Effector memory CD4-positive, alpha-beta T cell (primary cell): ENCODE measurements at places on chromosomes 4 and X.

- no peak for DNase-seq
Measured at GRCh38 chrX:16838202-16839066, 31.7 kb downstream of the RBBP7 start.

DNA sequence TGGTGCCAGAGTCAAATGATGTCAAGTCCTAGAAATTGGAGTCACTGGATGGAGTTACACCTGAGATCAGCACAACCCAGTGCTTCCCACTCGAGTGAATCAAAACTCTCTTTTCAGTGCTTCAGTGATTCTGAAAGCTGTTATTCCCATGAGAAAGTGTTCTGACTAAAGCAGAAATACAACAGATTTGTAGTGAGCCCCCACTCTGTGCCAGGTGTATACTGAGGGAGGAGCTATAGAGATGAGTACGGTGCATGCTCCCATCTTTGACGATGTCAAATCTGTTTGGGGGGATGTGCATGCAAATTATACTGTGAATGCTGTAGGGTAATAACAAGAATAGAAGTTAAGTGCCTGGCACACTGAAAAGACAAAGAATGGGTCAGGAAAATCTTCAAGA, 330.2 kb downstream of the HS3ST1 start:
- DNase-seq: no peak

DNA sequence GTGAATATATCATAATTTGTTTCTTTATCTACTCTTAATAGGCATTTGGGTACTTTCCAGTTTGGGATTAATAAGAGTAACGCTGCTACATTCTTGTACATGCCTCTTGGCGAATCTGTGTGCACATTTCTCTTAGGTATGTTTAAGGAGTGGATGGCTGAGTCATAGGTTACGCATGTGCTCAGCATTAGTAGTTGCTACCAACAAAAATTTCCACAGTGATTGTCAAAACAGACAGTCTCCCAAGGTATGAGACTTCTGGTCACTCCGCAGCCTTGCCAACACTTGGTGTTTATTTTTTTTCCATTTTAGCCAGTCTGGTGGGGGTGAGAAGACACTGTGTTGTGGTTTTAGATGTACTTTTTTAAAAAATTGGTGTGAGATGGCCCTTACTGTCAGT, 44.6 kb downstream of the FGFBP1 start:
- no peak for DNase-seq

DNA sequence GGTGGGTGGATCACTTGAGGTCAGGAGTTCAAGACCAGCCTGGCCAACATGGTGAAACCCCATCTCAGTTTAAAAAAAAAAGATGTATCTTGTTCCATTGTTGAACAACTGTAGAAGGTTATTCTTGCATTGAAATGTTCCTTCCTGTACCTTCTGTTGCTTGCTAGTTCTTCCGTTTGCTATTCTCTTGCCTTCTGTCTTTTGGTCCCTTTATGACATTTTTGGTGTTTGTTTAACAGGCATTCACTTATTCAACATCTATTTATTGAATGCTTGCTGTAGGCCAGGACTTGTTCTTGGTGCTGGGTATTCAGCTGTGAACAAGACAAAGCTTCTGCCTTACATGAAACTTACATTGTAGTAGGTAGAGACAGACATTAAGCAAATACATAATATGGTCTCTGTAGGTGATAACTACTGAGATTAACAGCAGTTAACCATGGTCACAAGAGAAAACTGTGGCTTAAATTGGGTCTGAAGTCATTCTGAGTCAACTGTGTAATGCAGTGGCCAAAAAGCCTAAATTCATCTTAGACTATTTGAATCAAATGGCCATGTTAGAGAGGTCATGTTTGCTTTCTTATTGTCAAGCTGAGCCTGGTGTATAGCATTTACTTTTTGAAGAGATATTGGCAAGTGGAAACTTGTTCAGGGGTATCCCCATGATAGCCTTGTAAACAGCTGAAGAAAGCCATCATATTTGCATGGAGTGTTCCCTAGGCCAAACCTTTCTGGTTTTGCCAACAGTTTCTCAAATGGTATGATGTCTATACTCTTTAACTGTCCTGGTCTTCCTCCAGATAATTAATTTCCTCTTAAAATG, 35.6 kb downstream of the GAB1 start:
- DNase-seq: no peak

DNA sequence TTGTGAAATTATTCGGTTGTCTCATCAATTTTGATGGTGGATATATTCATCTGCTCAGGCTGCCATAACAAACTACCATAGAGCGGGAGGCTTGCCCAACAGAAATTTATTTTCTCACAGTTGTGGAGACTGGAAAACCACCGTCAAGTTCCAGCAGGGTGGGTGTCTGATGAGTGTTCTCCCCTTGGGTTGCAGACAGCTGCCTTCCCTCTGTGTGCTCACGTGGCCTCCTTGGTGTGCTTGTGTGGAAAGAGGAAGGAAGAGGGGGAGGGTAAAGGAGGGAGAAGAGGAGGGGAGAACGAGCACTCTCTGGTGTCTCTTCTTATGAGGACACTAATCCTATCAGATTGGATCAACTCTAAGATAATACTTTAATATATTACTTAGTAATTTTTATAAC, 123.8 kb upstream of the TEX13D start:
- DNase-seq: no peak

DNA sequence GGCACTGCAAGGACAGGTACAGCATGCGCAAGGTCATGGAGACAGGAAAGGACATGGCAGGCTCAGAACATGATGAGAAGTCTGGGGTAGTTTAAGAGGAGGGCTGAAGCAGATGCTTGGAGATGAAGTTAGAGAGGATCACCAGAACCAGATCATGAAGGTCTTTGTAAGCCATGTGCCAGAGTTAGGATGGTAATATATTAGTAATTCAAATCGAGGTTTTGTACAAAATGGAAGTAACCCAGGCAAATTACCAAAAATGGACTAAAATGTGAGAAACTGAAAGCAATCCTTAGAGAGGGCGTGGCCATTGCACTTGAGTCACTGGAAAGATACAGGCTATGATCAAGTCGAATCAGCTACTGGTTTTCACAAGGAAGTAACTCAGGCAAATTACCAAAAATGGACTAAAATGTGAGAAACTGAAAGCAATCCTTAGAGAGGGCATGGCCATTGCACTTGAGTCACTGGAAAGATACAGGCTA, 13.5 kb downstream of the RXFP1 start:
- no peak for DNase-seq

GRCh38 chr4:95295157-95295556, 253.6 kb downstream of the UNC5C start:
- DNase-seq: no peak

- DNase-seq: no peak
Measured at GRCh38 chr4:102392033-102392744, 46.9 kb upstream of the SLC39A8 start.

DNA sequence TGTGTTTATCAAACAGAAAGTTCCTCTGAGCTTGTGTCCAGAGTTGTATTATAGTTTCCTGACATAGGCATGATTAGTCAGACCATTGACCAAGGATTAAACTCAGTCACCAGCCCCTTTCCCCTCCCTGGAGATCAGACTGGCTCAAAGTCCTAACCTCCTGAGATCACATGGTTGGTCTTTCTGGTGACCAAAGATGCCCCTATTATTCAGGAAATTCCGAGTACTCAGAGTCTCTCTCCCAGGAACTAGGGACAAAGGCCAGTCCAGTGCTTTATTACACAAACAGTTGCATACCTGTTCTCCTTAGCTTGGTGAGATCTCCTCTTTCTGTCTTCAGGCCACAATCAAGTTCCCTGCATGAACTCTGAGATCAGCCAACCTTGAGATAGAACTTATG, 14.5 kb upstream of the ENPP6 start:
- DNase-seq: no peak

DNA sequence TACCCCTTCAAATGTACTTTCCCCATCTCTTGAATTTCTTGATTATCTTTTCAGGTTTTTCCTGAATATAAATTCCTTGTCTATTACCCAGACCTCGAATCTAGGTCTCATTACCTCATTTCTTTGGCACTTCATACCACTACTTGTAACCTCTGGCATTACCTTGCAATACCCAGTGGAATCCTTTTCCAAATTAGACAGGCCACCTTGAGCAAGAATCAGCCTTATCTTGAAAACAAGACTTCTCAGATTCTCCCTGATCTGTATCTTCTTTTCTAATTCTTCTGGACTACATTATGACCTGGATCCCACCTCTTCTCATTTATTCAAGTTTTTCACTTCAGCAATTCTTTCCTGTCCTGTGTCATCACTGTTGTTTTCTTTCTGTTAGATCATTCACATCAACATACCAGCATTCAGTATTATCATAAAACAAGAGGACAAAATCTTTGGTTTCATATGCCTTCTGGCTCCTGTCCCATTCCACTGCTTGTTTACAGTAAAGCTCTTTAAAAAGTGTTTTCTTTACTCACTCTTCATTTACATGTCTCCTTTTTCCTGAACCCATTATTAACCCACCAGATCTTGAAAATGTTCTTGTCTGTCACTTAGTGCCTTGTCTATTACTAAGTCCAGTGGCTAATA, 275.6 kb upstream of the HS3ST1 start:
- DNase-seq: no peak

GRCh38 chr4:141905751-141906150, 269.4 kb downstream of the IL15 start:
- DNase-seq: no peak

GRCh38 chr4:81522711-81523110, 51.0 kb upstream of the RASGEF1B start:
- DNase-seq: no peak

DNA sequence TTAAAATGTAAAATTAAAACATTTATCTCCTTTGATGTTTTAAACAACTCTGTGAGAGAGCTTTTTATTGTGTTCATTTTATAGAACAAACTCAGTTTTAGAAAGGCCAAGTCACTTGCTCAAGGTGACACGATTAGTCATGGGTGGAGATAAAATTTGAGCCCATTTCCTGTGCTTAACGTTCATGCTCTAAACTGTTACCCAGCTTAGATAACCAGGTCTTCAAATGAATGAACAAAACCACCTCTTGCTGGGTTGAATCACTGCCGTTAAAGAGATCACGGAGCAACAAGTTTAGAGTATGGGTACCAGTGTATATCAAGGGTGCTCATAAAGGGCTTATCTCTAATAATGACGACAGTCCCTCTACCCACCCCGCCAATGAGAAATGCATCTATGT, 10.2 kb upstream of the CASK start:
- DNase-seq: no peak

DNA sequence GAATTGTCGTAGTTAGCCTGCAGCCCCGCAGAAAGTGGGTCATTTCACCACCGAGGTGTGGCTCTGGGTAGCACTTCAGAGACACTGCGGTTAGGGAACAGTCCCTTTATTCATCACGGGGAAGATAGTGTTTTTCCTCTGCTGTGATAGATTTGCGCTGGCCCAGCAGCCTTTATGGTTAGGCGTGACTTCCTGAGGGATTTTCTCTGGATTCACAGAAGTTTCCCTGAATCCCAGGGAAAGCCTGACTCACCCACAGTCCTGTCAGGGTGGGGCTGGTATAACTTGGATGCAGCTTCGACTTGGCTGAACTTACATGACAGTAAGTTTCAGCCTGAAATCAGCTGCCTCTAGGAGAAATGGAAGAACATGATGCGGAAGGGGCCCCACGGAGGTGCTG, 196.3 kb upstream of the HHIP start:
- no peak for DNase-seq

GRCh38 chr4:64272432-64272831, 136.8 kb downstream of the TECRL start:
- DNase-seq: no peak

DNA sequence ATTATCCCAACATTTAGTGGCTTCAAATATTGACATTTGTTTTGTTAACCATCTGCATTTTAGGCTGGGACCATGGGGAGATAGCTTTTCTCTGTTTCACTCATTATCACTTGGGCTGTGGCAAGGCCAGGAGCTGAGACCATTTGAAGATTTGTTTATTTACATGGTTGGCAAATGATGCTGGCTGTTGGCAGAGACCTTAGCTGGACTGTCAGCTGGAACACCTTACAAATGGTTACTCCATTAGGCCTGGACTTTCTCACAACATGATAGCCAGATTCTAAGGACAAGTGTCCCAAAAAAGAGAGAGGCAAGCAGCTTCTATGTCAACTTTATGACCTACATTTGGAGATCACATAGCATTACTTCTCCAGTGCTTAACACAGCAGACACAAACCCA, 130.4 kb downstream of the INPP4B start:
- DNase-seq: no peak

GRCh38 chr4:63831590-63832155, 577.6 kb downstream of the TECRL start:
- DNase-seq: no peak

DNA sequence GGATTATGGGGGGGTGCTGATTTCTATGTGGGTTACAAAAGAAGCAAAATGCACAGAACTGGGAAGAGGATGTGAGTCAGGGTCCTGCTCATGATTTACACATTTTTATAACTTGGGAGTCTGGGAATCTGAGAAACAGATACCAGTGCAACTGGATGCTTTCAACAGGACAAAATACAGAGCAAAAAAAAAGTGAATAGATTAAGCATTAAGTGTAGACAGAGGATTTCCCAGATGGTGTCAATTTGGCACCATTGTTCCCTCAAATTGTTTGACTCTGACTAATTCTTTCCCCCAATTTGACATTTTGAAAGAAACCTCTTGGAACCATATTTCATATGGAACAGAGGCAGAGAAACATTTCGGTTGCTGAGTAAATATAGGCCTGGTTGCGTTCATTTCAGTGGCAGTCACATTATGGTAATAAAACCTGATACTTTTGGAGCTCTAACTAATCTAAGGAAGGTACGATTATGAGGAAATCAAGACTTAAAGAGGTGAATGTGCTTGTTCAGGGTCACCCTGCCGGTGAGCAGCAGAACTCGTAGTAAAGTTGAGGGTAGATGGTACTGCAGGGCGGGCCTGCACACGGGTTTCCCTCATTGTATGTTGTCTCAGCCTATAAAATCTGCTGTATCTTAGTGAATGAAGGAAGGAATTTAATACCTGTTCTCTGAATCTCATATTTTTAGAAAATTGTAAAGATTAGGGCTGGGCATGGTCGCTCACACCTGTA, 18.7 kb upstream of the CDKL5 start:
- DNase-seq: no peak

- no peak for DNase-seq
Measured at GRCh38 chr4:24630937-24631336, 46.6 kb upstream of the DHX15 start.

DNA sequence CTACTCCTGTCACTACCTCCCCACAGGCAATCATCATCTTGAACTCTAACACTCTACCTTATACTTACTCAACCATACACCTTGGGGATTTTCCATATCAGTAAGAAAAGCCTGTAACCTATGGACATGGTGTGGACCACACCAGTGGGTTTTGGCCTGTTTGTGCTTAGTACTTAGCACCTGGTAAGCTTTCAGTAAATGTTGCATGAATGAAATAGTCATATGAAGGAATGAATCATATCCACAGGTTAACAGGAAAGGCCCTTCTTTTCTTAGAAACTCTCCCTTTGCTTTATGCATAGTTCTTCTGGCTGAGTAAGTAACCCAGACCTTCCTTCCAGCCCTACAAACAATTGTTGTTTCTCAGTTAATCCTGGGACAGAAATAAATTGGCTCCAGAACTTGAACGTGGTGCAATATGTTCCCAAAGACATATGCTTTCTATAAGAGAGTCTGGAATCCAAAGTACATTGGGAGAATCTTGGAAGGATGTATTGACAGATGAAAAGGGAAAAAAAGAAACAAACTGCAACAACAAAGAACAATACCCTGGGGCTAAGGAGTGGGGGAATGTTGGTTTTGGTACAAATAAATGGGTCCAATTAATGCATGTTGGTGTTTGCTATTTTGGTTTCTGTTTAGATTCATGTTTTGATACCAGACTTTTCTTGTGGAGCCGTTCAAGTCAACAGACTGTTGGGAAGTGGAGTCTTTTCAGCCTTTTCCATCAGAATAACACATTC, 27.8 kb downstream of the RASL11B start:
- DNase-seq: no peak
